ENCODE measurements at places on chromosomes 1 and 21. TPM values are rescaled to one million over a fixed set of nuclear protein-coding genes. Genes with fewer than 3 reads are reported as not detected.

DNA sequence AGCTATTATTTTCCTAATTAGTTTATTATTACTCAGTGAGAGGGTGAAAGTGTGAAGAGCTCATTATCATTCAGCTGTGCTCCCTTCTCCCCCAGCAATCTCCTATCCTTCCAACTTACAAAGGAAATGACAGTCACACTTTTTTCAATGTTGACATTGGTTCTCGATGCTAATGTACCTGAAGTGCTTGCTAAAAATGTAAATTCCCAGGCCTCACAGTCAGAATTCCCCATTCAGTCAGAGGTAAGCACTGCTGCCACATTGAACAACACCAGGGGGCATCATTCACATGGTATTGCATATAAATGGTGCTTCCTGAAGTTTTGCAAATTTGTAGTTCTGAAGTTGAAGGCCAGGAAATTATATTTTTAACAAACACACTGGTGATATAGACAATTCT, 132.7 kb upstream of the FOXD3 start:
- DNase-seq = no peak

DNA sequence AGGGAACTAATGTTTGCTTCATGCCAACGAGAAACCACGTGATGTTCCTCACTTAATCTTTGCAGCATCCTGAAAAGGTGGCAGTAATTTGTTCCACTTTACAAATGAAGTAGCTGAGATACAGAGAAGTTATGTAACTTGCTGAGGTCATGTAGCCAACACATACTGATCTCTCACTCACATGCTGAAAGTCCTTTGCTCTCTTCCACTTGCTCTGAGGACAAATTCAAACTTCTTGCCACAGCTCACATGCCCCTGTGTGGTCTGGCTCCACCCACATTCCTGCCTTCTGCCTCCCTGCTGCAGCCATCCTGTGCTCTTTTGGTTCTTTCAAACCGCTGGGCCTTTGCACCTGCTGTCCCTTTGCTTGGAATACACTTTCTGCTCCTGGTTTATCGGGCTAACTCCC, 55.4 kb downstream of the TMCO4 start:
- no peak for DNase-seq

- no peak for DNase-seq
Observed at GRCh38 chr21:42406201-42406621, 2.5 kb downstream of the UBASH3A start.

- peak; percentile 67 for DNase-seq
Observed at GRCh38 chr21:45596704-45597318, 46.7 kb upstream of the PCBP3 start.

GRCh38 chr1:204487256-204487615, 7.4 kb downstream of the PIK3C2B start:
- DNase-seq = no peak

GRCh38 chr1:221910222-221910621, 168.3 kb upstream of the DUSP10 start:
- no peak for DNase-seq

DNA sequence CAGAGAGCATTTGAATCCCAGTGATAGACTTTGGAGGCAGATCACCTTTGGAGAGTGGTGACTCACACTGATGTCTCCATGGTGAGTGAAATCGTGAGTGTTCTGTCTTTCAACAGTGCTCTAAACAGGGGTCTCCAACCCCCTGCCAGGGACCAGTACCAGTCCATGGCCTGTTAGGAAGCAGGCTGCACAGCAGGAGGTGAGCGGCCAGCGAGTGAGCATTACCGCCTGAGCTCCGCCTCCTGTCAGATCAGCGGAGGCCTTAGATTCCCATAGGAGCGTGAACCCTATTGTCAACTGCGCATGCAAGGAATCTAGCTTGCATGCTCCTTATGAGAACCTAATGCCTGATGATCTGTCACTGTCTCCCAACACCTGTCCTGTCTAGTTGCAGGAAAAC, 61.8 kb upstream of the B3GALNT2 start:
- no peak for DNase-seq

DNA sequence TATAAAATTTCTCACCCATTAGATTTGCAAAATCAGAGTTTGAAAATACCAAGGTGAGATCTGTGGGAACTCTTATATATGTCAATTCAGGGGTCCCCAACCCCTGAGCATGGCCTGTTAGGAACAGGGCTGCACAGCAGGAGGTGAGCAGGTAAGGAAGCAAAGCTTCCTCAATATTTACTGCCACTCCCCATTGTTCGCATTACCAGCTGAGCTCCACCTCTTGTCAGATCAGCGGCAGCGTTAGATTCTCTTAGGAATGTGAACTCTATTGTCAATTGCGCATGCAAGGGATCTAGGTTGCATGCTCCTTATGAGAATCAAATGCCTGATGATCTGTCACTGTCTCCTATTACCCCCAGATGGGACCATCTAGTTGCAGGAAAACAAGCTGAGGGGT, 376.6 kb downstream of the LMO4 start:
- DNase-seq = no peak

DNA sequence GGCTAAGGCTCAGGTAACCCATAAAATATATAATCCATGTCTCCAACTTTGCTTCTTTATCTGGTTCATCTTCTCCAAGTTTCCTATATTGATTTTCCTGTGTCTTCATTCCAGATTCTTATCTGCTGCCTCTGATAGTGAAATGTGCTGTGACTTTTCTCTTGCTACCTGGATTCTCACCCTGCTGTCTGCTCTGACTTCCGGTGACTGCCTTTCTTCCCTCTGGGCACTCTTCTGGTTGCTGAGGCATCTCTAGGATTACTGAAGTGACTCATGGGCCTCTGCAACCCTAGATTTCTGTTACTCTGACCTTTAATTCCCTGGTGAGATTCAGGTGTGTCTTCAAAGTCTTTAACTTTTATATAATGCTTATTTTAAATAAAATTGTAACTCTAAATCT, 46.9 kb downstream of the GIPC2 start:
- no peak for DNase-seq

GRCh38 chr1:48681476-48682305, 95.0 kb downstream of the BEND5 start:
- DNase-seq = no peak

- DNase-seq = no peak
Observed at GRCh38 chr1:6006882-6007281, 14.7 kb upstream of the NPHP4 start.

ISG15 gene
- 304 TPM for polyA plus RNA-seq

DNAJB4 gene
- 9.0 TPM for polyA plus RNA-seq

PADI3 gene
- not detected for polyA plus RNA-seq

KIRREL1 gene
- polyA plus RNA-seq = not detected

CFAP74 gene
- not detected for polyA plus RNA-seq

XCL2 gene
- polyA plus RNA-seq = 1,283 TPM
